Stimulated activated CD8-positive, alpha-beta memory T cell treated with anti-CD3 and anti-CD28 coated beads, Interleukin-15, amount 100 ng/mL, for 1 hour (primary cell): ENCODE measurements at places on chromosomes 12 and 14.

DNA sequence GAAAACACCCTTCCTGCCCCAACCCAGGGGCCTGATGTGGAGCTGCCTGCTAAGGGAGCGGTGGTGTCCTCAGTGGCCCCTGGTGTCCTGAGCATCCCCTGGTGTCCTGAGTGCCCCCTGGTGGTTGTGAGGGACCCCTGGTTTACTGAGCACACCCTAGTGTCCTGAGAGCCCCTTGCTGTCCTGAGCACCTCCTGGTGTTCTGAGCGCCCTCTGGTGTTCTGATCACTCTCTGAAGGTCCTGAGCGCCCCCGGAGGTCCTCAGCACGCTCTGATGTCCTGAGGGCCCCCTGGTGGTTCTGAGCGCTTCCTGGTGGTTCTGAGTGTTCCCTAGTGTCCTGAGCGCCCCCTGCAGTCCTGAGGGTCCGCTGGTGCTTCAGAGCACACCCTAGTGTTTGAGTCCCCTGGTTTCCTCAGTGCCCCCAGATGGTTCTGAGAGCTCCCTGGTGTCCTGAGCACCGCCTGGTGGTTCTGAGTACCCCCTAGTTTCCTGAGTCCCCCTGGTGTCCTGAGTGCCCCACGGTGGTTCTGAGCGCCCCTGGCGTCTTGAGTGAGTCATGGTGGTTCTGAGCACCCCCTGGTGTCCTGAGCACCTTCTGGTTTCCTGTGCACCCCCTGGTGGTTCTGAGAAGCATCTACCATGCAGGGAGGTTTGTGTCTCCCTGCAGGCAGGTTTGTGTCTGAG, 1004.2 kb downstream of the TMEM121 start:
- no peak for DNase-seq

DNA sequence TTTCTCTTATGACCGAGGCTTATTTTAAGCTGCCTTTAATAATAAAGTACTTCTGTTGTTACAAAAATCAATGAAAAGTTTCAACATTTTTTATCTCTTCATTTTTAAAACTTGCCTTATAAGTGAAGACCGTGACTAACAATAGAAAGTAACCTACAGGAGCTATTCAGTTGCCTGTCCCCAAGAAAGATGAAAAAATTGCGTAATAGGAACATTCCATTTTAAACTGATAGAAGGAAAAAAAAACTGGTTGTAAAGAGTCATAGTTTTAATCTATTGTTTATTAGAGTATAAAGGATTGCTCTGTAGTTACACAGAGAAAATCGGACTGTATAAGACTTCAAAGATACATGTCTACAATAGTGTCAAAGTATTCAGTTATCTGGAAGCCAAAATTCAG, 83.3 kb downstream of the DAAM1 start:
- no peak for DNase-seq

DNA sequence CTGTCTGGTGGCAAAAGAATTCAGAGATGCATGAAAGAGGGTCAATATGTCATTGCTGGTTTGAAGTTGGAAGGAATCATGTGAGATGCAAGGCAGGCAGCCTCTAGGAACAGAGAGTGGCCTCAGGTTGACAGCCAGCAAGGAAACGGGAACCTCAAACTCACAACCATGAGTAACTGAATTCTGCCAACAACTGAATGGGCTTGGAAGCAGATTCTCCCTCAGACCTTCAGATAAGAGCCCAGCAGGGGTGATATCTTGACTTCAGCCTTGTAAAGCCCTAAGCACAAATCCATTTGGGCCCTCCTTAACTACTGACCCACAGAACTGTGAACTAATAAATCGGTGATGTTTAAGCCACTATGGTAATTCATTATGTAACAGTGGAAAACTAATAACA, 35.8 kb downstream of the USP15 start:
- DNase-seq: no peak

DNA sequence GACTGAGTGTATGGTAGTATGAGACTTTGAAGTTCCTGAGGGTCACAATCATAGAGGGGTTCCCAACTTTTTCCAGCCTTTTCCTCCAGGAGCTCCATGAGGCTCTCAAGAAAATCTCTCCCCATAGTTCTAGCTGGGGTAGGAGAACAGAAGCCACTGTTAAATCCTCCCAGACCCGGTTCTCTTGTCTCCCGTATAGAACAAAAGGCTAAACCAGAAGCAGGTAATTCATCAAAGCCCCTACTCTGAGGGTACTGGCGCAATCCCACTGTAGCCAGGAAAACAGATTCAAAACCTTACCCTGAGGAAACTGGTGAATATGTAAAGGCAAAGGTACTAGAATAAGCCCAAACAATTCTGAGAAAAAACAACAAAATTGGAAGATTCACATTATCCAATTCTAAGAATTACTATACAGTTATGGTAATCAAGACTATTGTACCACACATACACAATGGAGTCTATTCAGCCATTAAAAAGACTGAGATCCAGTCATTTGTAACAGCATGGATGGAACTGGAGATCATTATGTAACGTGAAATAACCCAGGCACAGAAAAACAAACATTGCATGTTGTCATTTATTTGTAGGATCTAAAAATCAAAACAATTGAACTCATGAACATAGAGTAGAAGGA, 20.5 kb downstream of the OR8S1 start:
- no peak for DNase-seq

- no peak for DNase-seq
Measured at GRCh38 chr14:101898416-101898815, 66.0 kb upstream of the DYNC1H1 start.

- DNase-seq: no peak
Measured at GRCh38 chr14:89344920-89345254, 72.1 kb downstream of the FOXN3 start.

DNA sequence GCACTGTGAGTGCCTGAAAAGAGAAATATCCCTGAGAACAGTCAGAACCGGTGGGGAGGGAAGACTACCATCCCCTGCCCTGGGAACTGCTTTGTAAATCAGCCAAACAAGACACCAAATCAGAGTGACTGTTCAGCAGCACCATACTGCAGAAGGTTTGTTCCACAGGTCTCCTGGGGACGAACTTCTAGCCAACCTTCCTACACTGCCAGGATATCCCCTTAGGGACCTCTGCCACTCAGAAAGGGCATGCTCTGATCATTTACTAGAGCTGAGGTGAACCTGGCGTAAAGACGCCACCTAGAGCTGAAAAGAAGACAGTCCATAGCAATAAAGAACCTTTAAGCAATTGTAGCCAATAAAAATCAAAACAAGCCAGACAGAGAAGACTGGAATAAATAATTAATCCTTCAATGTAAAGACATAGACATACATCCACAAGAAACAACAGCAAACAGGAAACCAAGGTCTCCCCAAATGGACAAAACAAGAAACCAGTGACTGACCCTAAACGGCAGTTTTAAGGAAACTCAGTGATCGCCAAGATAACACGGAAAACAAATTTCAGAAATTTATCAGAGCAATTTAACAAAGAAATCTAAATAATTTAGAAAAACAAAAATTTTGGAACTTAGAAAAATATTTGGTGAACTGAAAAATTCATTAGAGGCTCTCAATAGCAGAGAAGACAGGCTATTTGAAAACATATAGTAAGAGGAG, 228.1 kb upstream of the AMIGO2 start:
- peak; percentile 14 for DNase-seq

DNA sequence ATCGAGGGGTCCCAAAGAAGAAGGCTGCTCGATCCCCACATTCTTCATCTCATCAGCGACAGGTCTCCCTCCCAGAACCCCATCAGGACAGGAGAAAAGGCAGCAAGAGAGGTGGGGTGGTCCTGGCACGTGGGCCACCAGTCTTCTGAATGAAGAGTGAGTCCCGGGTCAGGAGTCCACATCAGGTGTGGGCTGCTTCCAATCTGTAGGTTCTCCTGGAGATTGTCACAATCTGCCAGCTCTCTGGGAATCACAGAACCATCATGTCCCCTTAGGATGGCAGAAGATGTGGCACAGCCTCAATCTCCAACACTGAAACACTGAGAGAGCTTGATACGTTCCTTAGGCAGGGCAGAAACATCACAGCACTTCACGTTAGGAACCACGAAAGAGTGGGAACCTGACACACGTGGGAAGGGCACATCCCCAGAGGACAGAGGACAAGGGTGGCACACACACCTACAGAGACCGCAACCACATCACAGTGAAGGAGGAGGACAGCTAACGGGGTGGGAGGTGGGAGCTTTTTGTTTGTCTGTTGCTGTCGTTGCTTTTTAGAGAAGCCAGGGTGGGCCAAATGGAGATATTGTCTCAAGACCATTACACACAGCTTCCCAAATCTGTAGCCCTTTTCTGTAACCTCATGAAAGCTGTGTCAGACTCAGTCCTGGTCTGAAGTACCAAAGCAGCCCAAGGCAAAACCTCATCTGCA, 284.5 kb downstream of the DPF3 start:
- no peak for DNase-seq

DNA sequence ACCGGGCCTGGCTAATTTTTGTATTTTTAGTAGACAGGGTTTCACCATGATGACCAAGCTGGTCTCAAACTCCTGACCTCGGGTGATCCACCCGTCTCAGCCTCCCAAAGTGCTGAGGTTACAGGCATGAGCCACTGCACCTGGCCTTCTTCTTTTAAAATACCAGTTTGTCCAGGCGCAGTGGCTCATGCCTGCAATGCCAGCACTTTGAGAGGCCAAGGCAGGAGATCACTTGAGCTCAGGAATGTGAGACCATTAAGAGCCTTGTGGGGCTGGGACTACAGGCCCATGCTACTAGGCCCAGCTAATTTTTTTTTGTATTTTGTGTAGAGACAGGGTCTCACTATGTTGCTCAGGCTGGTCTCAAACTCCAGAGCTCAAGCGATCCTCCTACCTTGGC, 8.1 kb upstream of the PEBP1 start:
- DNase-seq: no peak

DNA sequence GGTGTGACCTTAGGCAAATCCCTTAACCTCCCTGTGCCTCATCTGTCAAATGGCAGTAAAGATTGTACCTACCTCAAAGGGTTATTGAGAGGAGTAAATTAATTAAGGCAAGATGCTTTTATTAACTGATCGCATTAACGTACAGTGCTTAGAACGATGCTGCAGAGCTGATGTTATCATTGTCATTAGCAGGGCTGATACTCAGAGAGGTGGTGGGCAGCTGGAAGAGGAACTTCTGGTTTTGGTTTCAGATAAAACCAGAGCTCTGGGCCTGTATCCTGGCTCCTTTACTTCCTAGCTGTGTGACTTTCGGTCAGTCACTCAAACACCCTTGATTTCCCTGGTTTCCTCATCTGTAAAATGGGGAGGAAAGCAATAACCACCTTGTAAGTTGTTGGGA, 55.1 kb downstream of the CALM1 start:
- no peak for DNase-seq
